ELF-1 (cell line): ENCODE measurements at places on chromosomes 2 and 18.

- no peak for DNase-seq
Observed at GRCh38 chr2:179239195-179239594, 25.4 kb downstream of the SESTD1 start.

GRCh38 chr2:200447139-200447855 lies 62.6 kb downstream of the KCTD18 start:
- no peak for DNase-seq

DNA sequence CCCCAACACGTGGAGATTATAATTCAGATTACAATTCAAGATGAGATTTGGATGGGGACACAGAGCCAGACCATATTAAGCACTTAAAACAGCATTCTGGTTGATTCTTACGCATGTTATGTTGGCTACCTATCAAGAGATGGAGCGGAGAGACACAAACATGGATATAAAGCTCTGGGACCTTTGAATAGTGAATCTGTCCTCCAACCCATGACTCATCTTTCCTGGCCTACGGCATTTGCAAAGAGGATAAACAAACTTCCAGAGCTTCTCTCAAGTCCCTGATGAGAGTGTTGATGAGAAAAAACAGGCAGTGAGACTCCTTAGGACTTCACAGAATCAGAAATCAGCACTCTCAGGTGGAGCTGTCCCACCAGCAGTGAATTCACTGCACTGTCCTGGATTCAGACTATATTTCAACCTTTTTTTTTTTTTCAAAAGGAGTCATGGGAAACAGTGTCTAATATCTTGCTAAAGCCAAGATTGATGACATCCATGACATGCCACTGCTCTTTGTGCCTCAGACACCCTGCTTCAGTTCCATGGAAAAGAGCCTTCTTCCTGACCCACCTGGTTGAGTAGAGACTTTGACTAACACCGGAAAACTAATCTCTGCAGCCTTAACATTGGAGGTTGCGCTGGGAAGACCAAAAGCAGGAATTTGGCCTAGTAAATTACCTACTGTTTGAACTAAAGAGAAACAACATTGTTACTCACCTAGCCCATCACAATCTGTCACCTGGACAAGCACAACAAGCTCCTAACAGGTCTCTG lies 62.1 kb upstream of the NPAS2 start:
- DNase-seq = peak; percentile 33

DNA sequence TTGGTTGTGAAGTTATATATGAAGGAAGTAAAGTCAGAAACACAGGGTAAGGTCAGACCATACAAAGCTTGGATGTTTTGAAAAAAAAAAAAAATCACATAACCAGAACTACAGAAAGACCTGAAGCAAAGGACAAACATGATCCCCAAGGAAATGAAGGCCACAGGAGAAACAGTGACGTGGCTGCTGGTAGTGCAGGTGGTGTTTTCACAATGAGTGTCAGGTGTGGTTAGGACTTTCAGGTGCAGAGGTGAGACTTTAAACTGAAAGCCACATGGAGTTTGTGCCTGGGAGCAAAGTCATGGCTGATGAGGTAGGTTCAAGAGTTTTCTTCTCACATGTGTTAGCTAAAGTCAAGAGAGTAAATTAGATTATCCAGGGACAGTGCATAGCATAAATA lies 270.7 kb downstream of the PIEZO2 start:
- no peak for DNase-seq

DNA sequence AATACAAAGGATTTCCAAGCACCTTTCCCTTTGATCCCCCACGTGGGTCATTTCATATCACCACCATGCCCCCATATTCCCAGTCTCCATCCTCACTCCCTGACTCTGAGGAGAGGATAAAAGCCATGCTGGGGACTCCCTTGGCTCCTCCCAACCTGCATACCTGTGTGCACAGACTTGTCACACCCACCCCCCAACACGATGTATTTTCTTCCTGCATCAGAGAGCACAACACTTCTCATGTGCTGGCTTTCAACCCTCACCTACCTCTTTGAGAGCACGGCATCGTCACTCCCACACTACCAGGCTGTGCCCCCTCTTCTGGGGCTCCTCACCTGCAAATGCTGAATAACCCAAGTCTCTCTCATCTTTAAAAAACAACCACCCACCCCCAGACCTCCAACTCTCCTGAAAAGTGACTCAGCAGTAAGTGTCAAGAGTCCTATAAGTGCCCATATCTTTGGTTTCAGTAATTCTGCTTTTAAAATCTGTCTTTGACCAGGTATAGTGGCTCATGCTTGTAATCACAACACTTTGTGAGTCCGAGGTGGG lies 53.1 kb downstream of the AP1S3 start:
- DNase-seq = no peak

- DNase-seq = peak; percentile 28
Observed at GRCh38 chr18:5894611-5895298, 567 bp downstream of the TMEM200C start.

DNA sequence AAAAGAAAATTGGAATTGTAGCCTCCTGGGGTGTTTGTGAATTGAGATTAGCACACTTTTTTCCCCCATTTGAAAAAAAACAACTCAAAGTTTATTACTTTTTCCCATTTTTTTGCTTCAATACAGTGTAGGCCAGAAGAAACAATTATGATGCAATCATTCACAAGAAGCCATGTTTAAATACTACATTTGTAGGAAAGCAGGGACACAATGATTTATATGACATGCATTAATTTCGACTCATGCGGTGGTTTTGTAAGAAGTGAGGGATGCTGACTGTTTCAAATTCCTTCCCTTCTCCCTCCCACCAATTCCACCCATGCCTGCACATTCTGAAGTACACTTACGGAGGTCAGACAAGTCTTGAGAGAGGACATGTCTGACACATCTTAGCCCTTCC lies 774.2 kb upstream of the FSHR start:
- DNase-seq = no peak

DNA sequence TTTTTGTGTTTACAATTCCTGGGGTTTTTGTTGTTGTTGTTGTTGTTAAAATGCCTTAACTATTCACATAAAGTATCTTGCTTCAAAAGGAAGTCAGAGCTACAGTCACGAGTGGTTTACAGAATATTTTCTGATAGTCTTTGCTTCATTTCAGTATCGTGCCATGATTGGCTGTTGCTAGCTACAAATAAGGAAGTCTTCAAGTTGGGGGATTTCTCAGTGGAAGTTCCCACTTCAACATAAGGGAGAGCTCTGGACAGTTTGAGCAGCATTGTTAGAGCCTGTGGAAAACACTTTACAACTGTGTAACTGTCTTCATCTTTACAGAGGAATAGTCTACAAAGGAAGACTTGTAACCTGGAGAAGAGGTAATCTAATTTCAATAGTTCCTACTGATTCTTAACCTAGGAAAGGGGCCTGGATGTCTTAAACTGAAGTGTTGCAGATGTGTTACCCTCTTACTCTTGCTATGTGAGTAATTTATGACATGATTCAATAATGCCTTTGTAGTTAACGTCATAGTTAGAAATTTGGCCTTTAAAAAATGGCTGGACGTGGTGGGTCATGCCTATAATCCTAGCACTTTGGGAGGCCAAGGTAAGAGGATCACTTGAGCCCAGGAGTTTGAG lies 23.4 kb upstream of the TANK start:
- DNase-seq = no peak

GRCh38 chr18:76981396-76981968 lies 151.1 kb downstream of the MBP start:
- DNase-seq = no peak

DNA sequence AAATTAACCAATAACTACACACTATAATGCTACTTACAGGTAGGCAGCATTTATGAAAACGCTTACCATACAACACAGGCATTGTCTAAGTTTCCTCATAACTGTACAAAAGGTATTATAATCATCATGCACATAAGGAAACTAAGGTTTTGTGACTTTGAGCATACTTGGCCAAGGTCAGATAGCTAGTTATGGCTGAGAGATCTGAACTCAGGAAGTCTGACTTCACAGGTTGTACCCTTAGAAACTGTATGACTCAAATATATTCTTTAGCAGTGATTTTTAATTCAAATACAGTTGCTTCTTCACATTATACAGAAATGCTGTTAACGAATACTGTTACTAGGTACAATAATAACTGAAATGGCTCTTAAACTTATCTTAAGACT lies 89.3 kb downstream of the TRIP12 start:
- no peak for DNase-seq

GRCh38 chr2:209495855-209496585 lies 72.2 kb downstream of the MAP2 start:
- DNase-seq = no peak

GRCh38 chr2:186477790-186478189 lies 8.3 kb upstream of the ZC3H15 start:
- DNase-seq = no peak

DNA sequence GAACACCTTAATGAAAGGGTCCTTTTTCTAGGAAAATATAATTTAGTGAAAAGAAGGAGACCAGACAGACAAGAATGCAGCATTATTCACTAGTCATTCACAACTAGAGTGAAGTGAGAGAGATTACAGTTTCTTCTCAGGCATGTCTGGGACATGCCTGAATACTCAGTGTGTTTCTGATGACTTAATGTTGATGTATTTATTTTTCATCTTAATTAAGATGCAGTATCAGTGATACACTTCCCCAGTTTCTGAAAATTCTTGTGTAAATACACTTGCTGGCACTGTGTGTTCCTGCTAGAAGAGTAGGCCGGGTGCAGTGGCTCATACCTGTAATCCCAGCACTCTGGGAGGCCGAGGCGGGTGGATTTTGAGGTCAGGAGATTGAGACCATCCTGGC lies 143.6 kb downstream of the MYO3B start:
- no peak for DNase-seq

DNA sequence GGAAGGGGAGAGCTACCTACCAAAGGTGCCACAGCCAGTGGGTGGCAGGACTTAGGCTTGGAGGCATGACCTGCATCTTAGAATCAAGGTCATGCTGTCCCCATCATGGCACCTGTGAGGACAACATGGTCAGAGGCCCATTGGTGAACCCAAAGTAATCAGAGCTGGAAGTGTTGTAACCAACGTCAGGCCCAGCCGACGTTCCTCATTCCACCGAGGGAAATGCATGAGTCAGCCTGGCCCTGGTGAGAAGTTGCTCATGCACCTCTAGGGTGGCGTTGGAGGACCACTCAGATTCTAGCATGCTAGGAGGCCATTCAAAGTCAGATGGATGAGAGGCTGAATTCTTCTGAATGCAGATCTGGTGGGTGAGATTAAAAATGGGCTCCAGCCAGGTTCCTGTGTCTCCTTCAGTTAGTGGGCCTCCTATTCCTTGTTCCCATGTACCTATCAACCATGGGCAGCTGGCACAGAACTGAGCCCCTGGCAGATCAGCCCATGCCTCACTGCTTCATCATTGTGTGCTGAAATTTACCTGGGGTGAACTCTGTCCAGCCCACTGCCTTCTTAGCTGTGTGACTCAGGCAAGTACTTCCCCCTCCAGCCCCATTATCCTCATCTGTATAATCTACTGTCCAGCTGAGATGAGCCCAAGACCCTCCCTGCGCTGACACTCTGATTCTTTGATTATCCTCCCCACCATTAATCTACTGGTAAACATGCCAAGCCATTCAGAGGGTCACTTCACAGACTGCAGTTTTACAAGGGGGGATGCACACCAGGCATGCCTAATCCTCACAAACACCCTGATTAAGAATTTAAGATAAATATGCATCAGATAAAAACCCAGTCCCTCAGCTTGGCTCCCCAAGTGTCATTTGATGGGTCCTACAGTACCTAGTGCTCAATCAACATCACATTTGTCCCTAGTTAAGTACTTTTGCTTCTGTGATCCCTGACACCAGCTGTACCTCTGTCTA lies 14.0 kb downstream of the SLC14A2 start:
- no peak for DNase-seq

DNA sequence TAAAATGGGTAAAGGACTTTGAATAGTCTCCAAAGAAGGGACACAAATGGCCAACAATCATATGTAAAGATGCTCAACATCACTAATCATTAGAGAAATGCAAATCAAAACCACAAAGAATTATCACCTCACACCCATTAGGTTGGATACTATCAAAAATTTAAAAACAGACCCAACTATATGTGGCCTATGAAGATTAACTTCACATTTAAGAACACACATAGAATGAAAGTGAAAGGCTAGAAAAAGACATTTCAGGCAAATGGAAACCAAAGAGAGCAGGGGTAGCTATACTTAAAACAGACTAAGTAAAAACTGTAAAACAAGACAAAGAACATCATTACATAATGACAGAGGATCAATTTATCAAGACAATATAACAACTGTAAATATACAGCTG lies 53.5 kb upstream of the ASPRV1 start:
- DNase-seq = no peak

- no peak for DNase-seq
Observed at GRCh38 chr2:72982219-72982618, 64.9 kb downstream of the EMX1 start.

GRCh38 chr18:14922031-14922430 lies 174.1 kb downstream of the ANKRD30B start:
- DNase-seq = peak; percentile 16

DNA sequence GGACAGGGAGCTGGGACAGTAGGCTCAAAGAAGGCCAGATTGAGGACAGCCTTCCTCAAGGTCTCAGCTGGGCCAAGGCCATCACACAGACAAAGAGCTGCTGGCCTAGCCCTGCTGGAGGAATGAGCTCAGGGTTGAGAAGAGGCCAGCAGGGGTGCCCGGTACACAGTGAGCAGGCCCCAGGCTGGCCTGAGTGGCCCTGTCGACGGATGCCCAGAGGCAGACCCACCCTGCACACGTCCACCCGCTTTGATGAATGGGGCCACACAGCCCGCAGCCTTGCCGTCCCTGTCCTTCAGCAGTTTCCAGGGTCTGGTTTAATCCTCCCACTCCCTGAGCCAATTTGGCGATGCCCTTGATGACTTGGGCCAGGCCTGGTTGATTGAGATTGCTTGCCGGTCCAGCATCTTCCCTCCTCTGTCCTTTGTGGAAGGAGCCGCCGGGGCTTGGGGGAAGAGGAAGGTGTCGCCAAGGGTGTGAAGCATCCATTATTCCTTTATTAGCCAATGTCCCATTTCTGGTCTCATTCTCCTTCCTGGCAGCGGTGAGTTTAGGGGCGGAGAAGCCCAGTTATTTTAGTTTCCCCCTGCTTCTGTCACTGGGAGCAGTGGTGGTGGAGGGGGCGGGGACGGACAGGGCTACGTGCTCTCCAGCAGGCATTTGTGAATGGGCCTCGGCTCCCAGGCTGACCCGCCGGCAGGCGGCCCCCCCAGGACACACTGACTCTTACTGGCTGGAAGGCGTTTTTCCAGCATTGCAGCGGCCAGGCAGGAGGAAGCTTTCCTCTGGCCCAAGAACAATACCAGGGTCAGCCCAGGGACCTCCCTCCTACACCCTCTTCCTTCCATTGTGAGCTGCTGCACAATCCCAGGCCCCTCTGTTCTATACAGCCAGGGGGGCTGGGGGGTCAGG lies 141.8 kb downstream of the CTIF start:
- DNase-seq = peak; percentile 71

GRCh38 chr2:110770959-110771431 lies 38.6 kb downstream of the ACOXL start:
- DNase-seq = no peak

- DNase-seq = no peak
Observed at GRCh38 chr18:13145636-13146190, 72.8 kb upstream of the LDLRAD4 start.

GRCh38 chr2:121650315-121650930 lies 1.2 kb upstream of the CLASP1 start:
- no peak for DNase-seq

- DNase-seq = peak; percentile 70
Observed at GRCh38 chr2:118834901-118835745, 12.3 kb downstream of the EN1 start.
